Substantia nigra (tissue), 51 donors: ENCODE measurements at places on chromosomes 1 and 21.

DNA sequence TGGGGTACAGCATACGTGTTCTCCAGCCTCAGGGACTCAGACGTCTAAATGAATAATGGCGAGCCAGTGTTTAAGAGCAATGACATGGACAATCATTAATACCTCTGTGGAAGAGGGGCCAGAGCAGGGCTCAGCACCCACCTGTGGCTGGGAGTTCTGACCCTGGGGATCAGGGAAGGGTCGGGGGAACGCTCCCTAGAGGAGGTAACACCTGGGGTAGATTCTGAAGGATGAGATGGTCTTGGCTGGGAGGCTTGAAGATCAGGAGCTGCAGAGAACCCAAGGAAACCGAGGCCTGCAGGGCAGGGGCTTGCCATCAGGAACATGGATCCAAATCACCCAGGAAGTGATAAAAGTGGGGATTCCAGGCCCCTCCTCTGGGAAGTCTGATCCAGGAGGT lies 138.2 kb upstream of the RUNX3 start:
- DNase-seq = no peak

GRCh38 chr1:38267037-38268036 lies 220.7 kb upstream of the POU3F1 start:
- no peak for DNase-seq

- no peak for DNase-seq
Measured at GRCh38 chr1:23772854-23773242, 5.4 kb upstream of the PITHD1 start.

DNA sequence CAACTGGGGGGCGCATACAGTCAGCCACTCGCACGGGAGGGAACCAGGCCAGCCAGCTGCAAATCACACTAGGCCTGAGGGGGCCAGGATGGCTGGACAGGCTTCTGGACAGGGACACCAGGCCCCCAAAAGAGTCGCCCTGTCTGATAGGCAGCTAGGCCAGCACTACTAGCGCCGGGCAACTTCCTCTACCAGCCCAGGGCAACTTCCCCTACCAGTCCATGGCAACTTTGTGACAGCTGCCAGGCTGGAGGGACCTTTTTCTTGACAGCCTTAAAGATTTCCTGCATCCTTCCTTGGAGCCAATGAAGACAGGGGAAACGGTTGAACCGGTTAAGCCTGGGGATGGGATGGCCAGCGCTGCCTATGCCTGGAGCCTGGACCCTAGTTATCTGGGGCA lies 5.1 kb downstream of the IFFO2 start:
- DNase-seq = no peak

DNA sequence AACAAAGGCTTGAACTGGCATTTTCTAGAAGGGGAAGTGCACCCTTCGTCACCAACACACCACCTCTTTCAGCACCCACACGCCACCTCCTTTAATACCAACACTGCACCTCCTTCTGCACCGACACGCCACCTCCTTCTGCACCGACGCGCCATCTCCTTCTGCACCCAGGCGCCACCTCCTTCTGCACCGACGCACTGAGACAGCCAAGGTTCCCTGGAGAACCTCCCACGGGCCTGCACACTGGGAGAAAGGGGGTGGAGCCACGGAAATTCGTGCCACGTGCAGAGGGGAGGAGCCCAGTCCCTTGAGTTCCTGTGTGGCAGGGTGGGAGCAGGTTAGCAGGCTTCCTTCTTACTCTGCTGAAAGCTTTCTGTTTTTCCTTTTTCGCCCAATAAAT lies 327.9 kb upstream of the C1orf174 start:
- no peak for DNase-seq

DNA sequence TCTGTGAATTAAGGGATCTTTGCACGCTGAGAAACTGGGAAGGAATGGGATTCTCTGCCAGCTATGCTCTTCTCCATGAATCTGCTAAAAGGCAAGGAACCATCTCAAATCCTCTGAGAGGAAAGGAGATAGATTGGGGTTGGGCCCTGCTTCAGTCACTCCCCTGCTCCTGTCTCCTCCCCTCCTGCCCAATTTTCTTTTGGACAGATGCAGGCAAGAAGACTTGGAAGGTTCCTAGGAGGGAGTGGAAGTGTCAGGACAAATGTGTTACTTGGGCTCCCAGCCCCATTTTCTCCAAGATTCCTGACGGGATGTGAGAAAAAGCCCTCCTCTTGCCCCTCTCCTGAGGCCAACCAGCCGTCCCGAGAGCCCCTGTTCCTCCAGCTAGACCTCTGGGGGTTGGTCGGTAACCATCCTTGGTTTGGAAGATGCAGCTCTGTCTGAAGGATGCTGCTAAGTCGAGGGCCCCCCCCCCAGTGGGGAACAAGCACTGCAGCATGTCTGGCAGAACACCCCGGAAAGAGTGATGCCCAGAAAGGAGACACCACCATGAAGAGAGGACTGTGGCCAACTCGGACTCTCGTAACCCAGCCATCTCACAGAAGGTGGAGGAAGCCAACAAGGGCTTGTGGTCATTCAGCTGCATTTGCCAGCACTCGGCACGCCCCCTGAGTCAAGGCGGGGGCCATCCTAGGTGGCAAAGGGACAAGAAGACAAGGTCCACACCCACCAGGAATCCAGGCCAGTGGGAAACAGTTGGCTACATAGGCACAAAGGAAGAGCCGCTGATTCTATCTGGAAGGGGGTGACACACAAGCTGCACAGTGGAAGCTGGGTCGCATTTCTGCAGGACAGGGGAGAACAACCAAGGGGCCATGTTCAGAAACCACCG lies 43.7 kb downstream of the CDK18 start:
- DNase-seq = no peak

DNA sequence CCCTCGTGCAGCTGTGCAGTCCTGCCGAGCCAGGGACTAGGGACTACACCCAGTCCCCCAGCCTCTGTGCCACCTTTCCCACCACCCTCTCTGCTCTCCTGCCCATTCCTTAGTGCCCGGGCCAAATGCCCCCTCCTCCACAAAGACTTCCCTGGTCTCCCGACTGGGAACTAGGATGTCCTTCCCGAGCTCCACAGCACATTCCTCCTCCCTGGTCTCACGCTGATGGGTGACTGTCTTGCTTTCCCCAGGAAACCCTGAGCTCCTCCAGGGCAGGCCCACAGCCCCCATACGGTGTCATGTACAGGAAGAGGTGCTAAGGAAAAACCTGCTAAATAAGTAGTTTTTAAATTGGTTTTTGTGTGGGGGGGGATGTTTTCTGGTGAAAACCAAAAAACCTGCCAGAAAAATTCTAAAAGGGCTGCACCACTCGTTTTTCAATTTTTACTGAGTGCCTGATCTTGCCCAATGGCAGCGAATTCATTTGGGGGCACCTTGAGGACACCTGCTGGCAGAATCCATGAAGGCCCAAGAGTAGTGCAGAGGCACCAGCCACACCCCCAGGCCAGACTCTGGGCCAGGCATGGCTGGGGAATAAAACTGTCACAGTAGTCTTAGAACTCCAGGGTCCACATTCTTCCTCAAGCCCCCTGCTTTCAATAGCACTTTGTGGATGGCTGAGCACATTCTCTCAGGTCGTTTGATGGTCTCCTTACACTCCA lies 50.4 kb downstream of the GLIS1 start:
- DNase-seq = no peak

GRCh38 chr1:82486468-82486867 lies 685.7 kb downstream of the ADGRL2 start:
- no peak for DNase-seq

- no peak for DNase-seq
Measured at GRCh38 chr1:74767490-74767889, 34.5 kb downstream of the TYW3 start.

DNA sequence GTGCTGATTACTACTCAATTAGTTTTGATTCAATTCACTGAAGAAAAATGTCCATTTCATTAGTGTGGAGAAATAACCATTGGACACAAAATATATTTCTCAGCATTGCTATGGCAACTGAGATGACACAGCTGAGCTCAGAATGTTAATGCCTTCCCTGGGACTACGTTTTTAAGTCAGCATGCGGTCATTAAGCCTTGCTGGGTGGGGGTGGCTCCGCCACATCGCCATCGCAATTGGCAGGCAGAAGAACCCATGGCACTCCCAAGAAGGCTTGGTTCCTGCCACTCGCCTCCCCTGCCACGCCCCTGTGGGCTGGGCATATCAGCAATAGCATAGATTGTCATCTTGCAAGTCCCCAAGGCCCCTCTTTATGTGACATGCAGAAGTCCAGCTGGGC lies 256.7 kb upstream of the CAMK1G start:
- no peak for DNase-seq

- no peak for DNase-seq
Measured at GRCh38 chr1:27544834-27545233, 54.9 kb upstream of the WASF2 start.

- DNase-seq = no peak
Measured at GRCh38 chr1:10724052-10724494, 72.4 kb downstream of the CASZ1 start.

DNA sequence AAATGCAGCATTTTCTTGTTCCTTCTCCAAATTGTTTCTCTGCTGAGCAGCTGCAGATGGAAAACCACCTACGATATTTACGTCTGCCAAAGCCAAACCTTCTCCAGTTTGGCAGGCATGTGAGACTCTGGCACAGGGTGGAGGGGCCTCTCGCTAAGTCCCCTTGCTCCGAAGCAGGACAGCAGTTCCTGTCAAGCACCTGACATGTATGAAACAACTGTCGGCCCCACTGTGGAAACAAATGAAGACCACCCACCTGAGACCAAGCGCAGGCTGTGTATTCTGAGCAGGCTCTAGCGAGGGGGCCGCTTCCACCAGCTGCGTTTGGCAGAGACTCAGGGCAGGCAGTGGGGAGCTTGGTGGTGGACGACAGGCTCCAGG lies 74.7 kb downstream of the RIPK4 start:
- no peak for DNase-seq

DNA sequence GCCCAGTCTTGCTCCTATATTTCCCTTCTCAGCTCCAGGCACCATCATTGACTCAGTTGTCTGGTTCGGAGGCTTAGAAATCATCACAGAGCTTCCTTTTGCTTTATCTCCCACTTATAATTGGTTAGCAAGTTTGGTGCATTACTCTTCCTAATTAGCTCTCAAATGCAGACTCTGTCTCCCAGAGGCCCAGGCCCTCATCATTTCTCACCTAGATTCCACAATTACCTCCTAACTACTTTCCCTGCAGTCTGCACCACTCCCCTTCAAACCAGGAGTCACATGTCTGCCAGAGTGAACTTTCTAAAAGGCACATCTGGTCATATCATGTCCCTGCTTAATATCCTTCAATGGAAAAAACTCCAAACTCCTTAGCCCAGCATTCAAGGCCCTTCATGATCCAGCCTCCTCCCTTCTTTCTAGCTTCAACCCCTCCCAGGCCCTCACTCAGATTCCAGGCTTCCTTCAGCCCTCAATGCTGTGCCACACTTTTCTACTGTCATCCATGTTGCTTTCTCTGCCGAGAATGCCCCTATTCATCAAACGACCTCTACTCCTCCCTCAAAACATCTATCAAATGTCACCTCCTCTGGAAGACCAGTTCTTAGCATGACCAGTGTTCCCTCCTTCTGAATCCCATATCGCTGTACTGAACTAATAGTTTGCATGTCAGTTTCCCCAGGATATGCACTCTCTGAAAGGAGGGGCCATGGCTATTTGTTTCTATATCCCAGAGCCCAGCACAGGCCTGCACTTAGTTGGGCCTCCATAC lies 30.7 kb downstream of the SYT2 start:
- DNase-seq = no peak

DNA sequence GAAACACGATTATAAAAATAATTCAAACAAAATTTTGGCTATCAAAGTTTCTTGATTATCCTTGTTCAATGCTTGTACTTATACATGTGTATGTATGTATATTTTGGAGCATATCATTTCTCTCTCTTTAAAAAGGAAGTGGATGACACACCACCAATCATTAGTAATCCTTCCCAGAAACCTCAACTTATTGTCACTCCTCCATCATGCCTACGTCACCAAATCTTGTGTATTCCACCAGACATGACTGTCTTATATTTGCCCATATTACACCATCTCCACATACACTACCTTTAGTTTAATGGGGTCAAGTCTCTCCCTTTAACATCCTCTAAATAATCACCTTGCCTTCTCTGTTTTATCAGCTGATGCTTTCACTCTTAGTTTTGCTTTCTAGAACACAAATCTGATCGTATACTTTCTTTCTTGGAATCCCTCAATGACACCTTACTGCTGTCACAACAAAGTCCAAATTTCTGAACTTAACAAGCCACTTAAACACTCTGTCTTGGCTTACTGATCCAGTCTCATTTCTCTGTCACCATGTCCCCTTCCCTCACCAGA lies 124.0 kb downstream of the BRINP3 start:
- no peak for DNase-seq

DNA sequence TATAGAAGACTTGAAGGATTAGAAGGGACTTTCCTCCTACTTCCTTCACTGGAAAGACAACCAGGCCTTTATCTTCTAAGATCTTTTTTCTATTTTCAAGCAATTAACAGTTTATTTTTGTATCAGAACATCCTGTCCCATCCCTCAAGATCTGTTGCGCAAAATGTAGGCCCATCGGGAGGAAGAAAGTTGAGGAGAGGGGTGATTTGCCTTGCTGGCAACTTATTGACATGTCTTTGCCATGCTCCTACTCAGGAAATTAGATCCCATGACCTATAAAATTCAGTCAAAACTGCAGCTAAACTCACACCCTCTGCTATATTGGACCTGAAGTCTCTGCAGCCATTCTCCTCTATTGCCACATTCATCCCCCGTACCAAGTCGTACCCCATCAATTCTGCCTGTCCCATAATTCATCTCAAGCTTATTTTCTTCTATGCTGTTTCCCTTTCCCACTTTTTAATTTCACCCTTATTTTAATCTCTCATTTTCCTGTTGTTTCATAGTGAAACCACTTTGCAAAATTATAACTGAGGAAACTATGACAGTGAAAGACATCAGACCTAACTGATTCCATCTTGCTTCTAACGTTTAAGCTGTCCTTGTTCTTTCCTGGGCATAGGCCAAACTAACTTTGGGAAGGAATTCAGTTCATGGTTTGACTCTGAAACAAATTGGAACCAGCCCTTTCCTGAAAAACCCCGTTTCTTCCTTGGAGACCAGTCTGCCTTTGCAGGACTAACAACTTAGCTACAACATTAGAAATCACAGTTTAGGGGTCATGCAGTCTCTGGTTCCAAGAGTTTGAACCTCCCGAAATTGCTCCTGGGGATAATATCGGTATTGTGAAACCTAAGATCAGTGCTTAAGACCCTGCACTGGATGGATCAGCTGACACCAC lies 195.7 kb upstream of the PTBP2 start:
- DNase-seq = no peak

DNA sequence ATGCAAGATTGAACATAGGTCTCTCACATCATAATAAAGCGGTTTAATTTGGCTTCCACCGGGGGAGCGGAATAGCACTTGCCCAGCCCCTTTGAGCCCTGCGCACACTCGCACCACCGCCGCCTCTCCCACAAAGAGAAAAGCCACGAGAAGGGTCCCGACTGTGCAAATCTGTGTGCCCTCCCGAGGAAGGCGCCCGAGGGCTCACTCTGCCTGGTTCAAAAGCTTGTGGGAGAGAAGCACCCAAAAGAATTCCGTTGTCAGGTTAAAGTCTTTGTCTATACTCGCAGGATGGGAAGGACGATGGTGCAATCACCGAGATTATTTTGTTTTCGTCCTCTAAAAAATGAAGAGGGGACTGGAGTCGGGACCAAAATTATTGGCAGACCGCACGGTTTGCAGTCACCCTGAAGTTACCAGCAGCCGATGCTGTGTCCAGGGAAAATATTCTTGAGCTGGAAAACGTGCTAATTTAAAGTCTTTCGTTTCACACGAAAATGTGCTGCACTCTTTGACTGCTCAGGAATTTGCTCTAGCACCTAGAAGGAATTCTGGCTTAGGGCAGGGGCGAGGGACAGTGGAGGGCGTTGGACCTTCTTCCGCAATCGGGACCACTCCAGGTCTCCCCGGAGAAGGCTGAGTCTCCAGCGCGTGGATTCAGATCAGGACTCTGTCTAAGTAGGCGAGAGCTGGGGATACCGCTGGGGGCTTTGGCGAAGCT lies 6.6 kb upstream of the SIM2 start:
- DNase-seq = no peak
